CD8-positive, alpha-beta T cell (primary cell): ENCODE measurements at places on chromosomes 2 and 18.

- DNase-seq, result no peak
Measured at GRCh38 chr2:106208874-106209273, 14.8 kb upstream of the UXS1 start.

DNA sequence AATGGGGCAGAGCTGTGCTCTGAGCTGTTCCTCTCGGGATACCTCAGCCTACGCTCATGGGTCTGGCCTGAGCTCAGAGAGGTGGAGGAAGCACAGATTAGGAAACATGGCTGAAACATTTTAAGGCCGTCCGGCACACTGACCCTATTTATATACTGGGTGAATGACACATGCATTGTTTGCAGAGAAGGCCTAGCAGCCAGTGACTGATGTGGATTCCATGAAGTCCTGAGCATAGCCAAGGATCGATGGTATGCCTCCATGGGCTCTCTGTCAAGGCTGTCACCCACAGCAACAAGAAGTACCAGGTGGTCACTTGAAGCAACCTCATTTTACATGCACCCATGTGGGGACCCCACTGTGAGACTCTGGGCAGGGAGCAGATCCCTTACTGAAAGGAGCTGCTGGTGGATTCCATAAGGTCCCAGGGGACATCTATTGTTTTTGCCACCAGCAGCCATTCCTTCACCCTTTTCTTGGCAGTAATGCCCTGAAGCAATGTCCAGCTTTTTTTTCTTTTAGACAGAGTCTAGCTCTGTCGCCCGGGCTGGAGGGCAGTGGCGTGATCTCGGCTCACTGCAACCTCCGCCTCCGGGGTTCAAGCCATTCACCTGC, 8.4 kb downstream of the PTMA start:
- DNase-seq, result no peak

- no peak for DNase-seq
Measured at GRCh38 chr2:166888180-166888579, at the start of gene XIRP2. TSS of gene XIRP2 (plus strand) at chr2:166888480. CDS start at chr2:166903483, 15,003 bp downstream.

- no peak for DNase-seq
Measured at GRCh38 chr2:147051814-147052213, 793.0 kb upstream of the ACVR2A start.

- DNase-seq, result no peak
Measured at GRCh38 chr18:8049147-8049546, 482.0 kb downstream of the PTPRM start.

- DNase-seq, result no peak
Measured at GRCh38 chr18:75639472-75639831, 211.9 kb upstream of the SMIM21 start.

DNA sequence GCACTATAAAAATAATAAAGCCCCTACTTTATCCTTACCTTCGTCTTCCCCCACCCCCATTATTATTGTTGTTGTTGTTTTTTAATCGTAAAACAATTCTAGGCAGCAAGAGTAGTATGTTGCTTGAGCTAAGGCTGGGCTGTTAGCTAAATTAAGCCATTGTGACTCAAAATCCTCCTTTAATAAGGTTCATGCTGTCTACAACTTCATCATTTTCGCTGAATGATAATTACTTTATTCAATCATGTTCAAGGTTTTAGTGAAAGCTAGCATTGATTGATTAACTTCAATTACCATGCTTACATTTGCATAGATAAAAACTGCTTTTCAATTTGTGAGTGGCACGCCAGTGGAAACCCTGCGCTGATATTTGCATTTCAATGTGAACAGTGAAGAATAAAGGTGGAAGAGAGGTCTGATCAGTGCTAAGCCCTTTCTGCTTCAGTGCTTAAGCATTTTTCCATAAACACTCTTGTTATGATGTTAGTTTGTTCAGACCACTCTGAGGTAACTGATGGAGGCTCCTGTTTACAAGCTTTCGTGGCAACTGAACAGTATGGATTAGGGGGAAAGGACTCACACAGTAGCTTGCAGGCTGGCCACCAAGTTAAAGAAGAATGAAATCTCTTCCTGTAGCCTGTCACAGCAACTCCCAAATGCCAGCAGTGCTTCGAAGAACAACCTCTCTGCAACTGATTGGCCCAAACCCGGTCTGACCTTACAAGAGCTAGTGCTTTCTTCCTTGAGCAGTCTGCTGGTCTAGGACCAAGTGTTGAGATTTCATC, 156.8 kb downstream of the GPD2 start:
- no peak for DNase-seq

- DNase-seq, result no peak
Measured at GRCh38 chr2:34045101-34045655, 446.1 kb upstream of the FAM98A start.

DNA sequence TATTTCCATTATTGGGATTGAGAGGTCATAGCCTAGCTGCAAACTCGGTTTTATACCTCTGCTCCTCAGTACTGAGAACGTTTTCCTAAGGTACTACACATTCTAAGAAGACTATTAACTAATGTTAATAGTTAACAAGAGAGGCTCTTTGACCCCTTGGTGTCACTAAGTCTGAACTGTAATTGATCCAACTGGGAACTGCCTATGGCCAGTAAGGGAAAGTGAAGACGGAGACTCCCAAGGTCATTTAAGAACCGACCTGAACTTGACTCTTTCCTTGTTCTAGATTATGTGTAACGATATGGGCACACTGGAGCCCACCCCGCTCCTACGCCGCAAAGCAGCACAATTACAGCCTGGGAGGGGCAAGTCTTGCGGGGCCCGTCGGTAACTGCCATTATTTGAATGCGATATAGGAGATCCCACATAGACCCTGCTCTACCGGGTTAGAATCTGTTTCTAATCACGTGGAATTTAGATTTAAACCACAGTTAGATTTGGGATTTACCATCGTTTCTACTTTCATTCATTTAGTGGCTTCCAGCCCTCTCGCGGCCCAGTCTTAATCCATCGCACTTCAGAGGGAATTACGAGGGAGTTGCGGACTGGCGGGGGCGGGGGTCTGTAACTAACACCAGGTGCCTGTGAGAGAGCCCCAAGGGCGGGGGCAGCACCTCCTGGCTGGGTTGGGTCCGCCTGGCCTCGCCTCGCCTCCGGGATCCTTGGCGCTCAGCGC, 84.1 kb upstream of the EPB41L3 start:
- DNase-seq, result no peak

DNA sequence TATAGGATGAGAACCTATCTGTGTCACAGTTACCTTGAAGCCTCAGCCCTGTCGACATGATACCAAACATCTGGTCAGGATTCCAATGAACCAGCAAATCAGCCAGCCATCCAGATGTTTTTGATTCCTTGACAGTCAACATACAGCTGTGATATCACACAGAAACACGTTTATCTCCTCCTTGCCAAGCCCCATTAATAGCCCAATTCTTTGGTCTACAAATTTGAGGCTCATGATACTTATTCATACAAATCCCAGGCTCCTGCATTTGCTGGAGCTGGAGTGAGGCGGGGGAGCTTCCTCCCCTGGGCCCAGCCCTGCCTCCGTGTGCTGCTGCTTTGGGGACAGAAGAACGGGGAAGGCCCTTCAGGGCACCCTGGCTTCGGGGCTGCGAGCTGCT, 611.6 kb upstream of the SALL3 start:
- no peak for DNase-seq

DNA sequence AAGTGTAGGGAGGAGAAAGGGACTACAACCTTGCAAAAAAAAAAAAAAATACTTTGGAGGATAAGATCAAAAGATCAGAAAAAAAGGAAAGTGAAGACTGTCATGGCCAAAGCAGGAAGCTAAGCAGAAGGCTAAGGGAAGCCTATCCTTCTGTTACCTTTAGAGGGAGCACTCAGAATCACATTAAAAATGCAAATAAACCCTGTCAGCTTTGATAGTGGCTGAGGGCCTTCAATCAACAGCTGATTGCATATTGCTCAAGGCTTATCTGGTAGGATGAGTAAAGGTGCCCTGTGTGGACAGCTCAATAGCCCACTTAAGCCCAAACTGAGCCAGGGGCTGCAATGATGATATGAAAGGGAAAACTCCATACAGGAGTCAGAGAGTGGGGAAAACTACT, 1021.2 kb downstream of the LRP1B start:
- DNase-seq, result no peak

GRCh38 chr2:11326677-11327211, 17.7 kb downstream of the ROCK2 start:
- no peak for DNase-seq

GRCh38 chr2:22894761-22895160, 490.2 kb upstream of the KLHL29 start:
- no peak for DNase-seq

GRCh38 chr2:137535897-137536296, 428.4 kb upstream of the HNMT start:
- no peak for DNase-seq

DNA sequence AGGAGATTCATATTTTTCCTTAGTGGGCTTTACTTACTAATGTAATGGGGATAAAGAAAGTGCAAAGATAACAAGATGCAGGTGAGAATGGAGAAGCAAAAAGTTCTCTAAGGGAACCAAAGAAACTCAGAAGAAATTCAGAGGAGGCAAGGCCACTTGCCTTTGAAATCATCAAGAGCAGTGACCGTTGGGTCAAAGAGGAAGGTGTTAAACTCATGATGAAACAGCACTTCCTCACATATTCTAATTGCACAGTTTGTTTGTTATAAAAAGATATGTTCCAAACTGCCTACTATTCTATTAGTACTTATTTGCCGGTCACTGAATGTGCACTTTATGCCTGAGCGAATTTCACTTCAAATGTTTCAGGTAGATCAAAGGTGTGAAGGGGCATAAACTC, 975.1 kb downstream of the BCL11A start:
- DNase-seq, result no peak

- DNase-seq, result no peak
Measured at GRCh38 chr18:13246121-13246520, 27.6 kb downstream of the LDLRAD4 start.
